ENCODE measurements at places on chromosomes 2 and 18.

GRCh38 chr2:128164311-128164710 is 73.3 kb downstream of the UGGT1 start:
- no peak for DNase-seq

GRCh38 chr2:187566712-187567111 is 12.5 kb upstream of the TFPI start:
- no peak for DNase-seq

GRCh38 chr2:146477383-146477782 is 1367.4 kb upstream of the ACVR2A start:
- no peak for DNase-seq

DNA sequence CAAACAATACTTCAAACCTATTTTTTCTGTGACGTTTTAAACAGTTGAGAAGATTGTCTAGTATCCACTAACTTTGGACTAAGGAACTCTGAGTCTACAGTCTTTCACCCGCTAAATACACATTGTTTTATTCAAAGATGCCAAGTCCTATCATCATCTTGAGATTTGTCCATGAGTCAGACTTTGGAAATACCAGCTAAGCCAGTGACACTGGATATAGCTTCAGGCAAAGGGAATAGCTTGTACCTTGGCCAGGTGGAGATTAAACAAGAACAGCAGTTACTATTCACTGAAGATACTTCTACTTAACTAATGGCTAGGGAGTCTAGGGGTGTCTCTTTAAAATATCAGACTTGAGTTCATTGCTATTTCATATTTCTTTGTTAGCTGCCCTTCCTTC is 137.5 kb downstream of the COMMD1 start:
- no peak for DNase-seq

- no peak for DNase-seq
Measured at GRCh38 chr2:70686577-70687460, 81.2 kb downstream of the ADD2 start.

DNA sequence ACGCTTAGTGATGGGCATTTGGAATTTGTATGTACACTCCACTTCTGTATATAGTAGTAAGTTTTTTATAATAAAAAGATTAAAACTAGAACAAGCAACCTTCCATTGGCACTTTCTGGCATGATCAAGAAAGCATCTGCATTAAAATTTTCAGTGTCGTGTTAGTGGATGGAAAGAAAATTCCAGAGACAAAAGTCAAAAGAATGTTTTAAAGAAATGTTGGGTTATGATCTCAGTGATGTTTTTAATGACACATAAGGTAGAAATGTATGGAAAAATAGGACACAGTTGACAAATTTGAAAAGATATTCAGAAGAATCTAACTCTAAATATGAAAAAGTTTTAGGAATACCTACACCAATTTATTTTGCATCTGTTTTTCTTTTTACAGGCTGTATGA is 126.1 kb upstream of the FAM117B start:
- DNase-seq, result no peak

DNA sequence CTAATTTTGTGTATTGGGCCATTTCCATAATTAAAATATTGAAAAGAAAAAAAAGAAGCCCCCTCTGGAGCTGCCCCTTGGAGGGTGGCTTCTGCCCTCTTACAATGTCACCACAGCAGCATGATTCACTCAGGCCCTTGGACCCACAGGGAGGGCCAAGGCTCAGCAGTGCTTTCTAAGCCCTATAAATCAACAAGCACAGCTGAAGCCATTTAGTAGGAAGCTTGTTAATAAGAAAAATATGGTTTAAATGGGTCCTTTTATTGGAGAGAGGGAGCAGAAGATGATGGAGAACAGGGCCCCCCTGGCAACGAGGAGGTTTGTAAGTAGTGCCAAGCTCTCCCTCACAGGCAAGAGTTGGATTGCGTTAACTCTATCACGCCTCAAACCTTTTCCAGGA is 107.6 kb upstream of the FZD7 start:
- DNase-seq, result no peak
